ENCODE measurements at places on chromosomes 13 and 19.

- DNase-seq, result no peak
Observed at GRCh38 chr19:55712804-55713631, 25.2 kb downstream of the NLRP9 start.

DNA sequence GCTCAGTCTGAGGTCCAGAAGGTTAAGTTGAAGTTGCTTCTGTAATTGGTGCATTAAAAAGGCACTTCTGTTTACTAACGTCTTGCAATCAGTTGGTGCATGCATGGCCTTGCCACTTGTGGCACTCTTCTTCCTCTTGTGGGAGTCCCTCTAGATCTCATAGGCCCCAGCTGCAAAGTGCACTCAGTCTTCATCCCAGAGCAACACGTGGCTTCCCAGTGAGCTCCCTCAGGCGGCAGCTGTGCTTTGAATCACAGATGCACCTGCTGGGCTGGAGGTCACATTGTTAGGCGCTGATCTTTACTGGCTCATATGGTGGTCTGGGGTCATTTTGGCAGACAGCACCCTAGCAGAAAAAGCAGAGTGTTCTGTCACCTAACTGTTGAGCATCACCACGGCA, 215.7 kb downstream of the ZNF536 start:
- DNase-seq, result no peak

- DNase-seq, result no peak
Observed at GRCh38 chr13:106367361-106367971, 168.0 kb downstream of the EFNB2 start.

GRCh38 chr19:41426116-41426841, 895 bp downstream of the B3GNT8 start:
- no peak for DNase-seq
